ENCODE measurements at places on chromosomes 6 and 20.
A peak's percentile ranks its signal among the peaks of the same experiment; 100 is the strongest.

DNA sequence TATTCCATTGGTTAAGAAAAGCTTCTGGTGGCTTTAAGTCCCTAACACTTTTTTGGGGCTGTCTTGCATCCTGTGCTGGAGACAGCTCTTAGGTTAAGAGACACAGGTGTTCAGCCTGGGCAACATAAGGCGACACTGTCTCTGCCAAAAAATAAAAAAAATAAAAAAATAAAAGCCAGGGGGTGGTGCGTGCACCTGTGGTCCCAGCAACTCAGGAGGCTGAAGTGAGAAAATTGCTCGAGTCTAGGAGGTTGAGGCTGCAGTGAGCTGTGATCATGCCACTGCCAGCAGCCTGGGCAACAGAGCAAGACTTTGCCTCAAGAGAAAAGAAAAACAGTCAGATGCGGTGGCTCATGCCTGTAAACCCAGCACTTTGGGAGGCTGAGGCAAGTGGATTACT is 55.6 kb upstream of the ZMYND8 start:
- no peak for DNase-seq

GRCh38 chr6:24284006-24284405 is 73.9 kb downstream of the DCDC2 start:
- DNase-seq, result no peak

DNA sequence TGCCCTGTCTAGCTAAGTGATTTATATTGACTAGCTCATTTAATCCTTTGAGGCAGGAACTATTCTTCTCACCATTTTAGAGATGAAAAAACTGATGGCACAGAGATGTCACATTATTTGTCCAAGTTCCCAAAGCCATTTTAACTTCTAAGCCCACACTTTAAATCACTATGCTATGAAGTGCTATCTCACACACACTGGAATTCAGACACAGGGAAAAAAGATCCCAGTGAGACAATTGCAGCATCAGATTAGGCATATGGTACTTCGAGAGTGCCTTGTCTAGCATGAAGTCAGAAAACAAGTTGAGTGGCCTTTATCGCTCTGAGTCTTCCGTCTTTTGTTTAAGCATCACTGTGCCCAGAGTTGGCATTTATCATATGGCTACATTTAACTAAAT is 54.1 kb upstream of the PDE7B start:
- DNase-seq, result no peak

DNA sequence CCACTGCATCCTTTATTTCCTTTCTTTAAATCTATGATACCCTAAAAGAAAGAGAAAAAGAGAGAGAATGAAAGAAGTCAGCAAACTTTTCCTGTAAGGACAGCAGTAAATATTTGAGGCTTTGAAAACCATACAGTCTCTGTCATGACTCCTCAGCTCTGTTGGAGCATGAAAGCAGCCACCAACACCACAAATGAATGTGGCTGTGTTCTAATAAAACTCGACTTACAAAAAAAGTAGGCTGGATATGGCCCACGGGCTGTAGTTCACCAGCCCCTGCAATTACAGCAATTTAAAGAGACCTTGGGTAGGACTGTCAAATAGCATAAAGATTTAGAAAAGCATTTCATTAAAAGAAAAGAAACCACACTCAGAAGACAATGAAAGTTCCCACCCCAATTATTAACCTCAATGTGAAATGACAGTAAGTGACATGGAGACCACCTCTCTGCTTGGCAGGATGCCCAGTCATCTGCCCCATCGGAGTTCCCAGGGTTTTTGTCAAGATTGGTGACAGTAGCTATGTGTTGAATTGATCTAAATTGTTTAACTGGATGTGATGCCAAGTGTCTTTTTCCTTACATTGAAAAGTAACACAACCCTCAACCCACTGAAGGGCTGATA is 50.9 kb downstream of the TNFRSF21 start:
- no peak for DNase-seq

DNA sequence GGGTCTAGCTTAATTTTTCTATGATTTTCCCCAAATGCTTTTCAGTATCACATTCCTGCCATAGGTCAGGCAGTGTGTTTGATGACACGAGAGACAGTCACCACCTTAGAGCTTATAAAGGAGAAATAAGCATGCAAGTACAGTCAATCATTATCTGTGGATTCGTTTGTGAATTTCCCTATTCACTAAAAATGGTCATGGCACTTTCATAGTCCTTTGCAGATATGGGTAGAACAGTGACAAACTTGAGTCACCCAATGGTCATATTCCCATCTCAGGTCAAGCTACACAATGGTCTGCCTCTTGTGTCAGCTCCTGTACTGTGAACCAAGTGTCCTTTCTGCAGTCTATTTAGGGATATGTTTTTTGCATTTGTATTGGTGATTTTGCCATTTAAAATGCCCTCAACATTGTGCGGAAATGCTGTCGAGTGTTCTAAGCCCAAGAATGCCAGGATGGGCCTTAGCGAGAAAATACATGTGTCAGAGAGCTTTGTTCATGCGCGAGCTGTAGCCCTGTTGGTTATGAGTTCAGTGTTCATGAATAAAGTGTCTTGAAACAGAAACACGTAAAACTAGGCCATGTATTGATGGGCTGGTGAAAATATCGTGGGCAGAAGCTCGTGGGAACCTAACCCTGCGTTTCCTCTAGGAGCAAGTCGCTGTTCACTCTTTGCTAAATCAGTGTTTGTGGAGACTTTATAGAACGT is 19.8 kb downstream of the SUMO4 start:
- DNase-seq, result no peak

- DNase-seq, result no peak
These were observed 28.6 kb upstream of the YWHAB start for GRCh38 chr20:44856856-44857448.

DNA sequence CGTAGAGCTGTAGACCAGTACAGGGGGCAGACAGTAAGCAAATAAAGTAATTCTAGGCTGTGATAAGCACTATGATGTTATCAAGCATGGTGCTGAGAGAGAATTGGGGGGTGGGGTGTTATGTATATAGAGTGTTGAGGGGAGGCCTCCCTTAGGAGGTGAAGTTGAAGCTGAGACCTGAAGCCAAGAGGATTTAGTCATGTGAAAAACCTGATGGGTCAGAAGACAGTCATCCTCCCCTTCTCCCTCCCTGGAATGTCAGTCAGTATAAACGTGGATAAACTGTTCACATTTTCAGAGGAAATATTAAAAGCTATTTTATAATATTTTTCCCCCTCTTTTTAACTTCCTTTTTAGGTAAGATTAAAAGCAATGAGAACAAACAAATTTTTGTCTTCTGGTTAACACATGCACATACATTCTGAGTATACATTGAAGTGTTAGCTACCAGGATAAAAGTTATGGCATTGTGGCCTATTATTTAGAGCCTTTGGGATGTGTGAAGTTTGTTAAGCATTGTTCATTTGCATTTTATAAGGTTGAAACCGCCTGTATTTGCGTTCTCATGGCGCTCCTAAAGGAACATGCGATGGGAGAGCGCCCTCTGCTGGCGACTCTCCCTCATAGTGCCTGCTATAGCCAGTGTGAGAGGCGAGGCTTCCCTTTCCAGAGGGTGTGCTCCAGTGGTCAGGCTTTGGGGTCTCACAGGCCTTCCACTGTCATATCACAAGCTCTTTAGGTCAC is 35.4 kb upstream of the MAPK13 start:
- DNase-seq, result peak; percentile 87

- DNase-seq, result no peak
These were observed 267.6 kb upstream of the FAM83B start for GRCh38 chr6:54579011-54579410.

- DNase-seq, result no peak
These were observed 19.0 kb downstream of the SRC start for GRCh38 chr20:37364927-37365272.

- no peak for DNase-seq
These were observed 49.8 kb upstream of the ERVFRD-1 start for GRCh38 chr6:11161031-11161956.

GRCh38 chr6:155461556-155461955 is 5.9 kb upstream of the NOX3 start:
- no peak for DNase-seq

- DNase-seq, result no peak
These were observed 391.2 kb downstream of the ADGRB3 start for GRCh38 chr6:69026243-69026642.

DNA sequence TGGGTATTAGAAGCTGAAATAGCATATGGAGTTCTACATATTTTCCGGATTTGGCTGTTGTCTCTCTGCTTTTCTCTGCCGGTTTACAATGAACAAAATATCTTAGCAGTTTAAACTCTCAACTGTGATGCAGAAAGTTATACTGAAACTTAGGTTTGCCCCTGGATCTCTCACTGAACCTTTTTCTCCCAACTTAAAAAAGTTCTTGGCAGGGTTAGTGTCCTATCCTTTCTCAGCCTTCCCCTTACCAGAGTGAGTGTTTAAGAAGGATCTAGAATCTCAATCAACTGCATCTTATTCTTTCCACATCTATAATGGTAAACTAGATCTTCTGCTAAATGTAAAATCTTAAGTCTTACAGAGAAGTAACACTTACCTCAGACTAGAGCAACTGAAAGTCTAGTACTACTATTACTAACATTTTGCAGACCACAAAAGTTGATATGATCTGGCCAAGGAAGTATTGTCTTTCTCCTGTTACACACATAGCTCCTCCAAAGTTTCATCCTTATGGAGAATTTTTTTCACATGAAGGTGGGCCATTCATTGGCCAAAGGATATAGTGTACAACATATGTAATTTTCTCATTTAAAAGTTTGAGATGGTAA is 392.3 kb upstream of the RUNX2 start:
- no peak for DNase-seq

DNA sequence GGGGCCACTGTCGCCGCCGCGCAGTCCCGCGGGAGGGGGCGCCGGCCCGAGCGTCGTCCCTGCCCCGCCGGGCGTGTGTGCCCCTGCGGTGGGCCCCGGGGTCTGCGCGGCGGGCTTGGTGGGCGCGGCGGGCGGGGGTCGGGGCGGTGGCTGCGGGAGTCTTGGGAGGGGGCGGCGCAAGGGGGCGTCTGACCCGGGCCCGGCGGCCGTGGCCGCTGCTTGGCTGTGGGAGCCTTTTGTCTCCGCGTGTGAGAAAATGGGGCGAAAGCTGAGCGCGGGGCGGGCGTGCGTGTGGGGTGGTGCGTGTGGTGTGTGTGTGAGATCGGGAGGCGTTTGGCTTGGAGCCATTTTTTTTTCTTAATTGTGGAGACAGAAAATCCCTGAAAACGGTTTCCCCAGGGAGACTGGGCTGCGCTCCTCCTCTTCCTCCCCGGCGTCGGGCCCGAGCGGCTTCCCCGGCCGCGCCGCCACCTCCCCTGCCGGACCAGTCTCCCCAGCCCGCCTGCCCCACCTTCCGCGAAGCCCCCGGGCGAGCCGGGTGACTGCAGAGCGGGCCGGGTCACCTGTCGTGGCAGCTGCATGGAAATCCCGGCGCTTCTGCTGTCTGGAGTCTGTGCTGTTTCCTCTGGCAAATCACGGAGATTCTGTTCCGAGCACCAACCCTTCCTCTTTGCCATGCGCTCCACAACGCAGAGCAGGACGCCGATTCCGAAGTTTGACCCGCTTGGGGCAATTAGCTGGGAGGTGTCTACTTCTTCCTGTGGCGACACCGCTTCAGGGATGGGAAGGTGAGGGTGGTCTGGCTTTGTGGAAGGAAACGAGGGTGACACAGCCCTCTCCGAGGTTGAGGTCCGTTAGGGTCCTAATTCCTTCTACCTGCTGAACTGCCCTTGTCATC is 64.4 kb downstream of the GTF2H5 start:
- peak; percentile 54 for DNase-seq

- no peak for DNase-seq
These were observed 151.7 kb downstream of the TMEM200A start for GRCh38 chr6:130517444-130517931.

DNA sequence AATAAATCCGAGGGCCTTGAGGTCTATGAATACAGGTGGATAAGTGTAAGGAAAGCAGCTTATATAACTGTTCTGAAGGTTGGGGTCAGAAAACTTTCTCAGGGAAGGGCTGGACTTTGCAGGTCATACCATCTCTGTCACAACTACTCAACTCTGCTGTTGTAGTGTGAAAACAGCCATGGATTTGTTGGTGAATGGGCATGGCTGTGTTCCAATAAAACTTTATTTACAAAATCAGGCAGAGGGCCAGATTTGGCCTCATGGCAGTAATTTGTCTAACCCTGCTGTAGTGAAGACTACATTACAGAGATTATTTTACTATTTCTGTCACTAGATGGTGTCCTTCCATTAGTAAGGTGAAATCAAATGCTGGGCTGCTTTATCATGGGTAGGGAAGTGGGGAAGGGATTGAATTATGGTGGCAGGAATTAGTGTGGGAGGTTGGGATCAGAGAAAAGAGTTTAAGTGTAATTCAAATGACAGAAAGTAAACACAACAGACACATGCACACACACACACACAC is 409.6 kb upstream of the CHD6 start:
- no peak for DNase-seq

DNA sequence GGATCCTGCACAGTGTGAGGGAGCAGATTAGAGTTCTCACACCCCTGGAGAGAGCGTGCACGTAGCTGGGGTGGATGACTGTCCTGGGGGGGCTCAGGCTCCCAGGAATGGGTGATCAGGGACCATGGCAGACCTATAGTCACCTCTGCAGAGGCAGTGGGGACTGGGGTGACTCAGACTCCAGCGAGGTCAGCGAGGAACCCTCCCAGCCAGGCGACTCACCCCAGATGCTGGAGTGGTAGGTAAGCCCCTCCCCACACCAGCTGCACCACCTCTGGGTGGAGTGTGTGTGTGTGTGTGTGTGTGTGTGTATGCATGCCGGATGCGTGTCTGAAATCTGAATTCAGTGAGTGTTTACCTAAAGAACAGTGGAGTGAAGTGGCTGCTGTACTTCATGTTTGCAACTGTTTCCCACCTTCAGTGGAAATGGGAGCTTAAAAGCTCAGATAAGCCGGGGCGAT is 17.4 kb upstream of the GTSF1L start:
- no peak for DNase-seq

DNA sequence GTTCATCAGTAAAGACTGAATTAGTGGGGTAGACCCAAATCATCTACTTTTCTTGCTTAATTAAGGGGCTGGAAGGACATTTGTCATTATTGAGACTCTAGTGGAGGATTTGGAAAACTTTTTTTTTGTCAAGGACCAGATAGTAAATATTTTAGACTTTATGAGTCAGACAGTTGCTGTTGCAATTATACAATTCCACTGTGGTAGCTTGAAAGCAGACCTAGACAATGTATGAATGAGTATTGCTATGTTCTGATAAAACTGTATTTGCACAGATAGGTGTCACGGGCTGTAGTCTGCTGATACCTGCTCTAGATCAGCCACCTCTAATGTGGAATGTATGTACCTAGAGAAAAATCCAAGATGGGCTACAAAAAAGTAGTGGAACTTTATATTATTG is 175.0 kb downstream of the CARMIL1 start:
- no peak for DNase-seq

Data from stimulated activated CD4-positive, alpha-beta T cell treated with anti-CD3 and anti-CD28 coated beads, Interleukin-2, amount 100 ng/mL, for 24 hours (primary cell).